ENCODE measurements at places on chromosomes 16 and 17. TPM values are rescaled to one million over a fixed set of nuclear protein-coding genes. Genes with fewer than 3 reads are reported as not detected.
A peak's percentile ranks its signal among the peaks of the same experiment; 100 is the strongest.

DNA sequence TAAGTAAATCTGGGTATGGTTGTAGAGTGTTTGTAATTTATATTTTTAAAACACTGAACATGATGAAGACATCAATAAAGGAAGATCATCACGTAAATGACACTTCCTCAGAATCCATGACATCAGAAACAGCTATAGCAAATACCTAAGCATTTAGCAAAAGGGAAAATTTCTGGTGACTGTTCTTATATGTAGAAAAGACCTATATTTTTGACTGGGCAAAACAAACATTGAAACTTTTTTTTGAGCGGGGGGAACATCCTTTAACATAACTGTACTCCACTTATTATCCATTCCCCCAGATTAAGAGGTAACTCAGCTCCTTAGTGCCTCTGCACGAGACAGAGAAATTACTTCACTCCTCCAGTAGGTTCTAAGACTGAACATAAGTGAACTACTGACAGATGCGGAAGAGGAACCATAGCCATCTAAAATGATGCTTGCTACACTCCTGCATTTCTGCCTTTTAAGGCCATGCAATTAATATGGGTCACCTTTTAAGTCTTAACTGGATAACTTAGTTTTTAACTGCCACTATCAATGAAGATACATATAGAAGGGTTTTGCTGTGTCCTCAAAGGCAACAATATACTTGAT lies 9.4 kb downstream of the CRYBA1 start:
- DNase-seq, result no peak

GRCh38 chr17:30000001-30000754 lies 58.7 kb downstream of the EFCAB5 start:
- DNase-seq, result no peak

SDR42E1 gene
- total RNA-seq, result not detected

TM4SF5 gene
- not detected for total RNA-seq

DNA sequence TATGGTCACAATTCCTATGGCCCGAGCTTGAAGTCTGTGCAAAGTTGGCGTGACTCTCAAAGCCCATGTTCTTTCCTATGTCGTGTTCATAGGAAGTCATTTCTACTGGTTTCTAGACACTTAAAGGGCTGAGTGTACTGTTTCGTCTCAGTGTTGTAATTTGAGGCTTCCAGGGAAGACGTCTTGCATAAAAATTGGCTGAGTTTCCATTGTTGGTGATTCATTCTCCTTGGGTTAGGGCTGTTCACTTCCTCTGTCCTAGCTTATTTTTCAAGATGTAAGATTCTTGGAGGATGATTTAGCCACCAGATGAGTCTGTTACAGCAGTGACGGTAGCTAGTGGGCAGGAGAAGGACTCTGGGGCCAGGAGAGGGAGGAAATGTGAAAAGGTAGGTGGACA lies 43.1 kb downstream of the PIK3R5 start:
- peak; percentile 99 for DNase-seq

GRCh38 chr16:2415085-2415484 lies 14.2 kb upstream of the CCNF start:
- no peak for DNase-seq

GRCh38 chr17:33948309-33948708 lies 306.8 kb upstream of the CCL2 start:
- DNase-seq, result no peak

- no peak for DNase-seq
Observed at GRCh38 chr16:87897521-87898505, 28.5 kb upstream of the SLC7A5 start.

GRCh38 chr17:48615047-48615962 lies at the start of gene HOXB8:
HOXB8 (minus strand) TSS chr17:48615292; CDS start chr17:48614704, 588 bp downstream.
- no peak for DNase-seq

SPDYE4 gene
- not detected for total RNA-seq

DNA sequence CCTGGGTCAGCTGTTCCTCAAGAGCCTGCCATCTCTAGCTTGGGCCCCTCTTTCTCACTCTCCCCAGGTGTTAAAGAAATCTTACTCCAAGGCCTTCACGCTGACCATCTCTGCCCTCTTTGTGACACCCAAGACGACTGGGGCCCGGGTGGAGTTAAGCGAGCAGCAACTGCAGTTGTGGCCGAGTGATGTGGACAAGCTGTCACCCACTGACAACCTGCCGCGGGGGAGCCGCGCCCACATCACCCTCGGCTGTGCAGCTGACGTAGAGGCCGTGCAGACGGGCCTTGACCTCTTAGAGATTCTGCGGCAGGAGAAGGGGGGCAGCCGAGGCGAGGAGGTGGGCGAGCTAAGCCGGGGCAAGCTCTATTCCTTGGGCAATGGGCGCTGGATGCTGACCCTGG lies 6.8 kb downstream of the CNP start:
- no peak for DNase-seq

- no peak for DNase-seq
Observed at GRCh38 chr17:82100502-82101298, 2.7 kb upstream of the FASN start.

- DNase-seq, result no peak
Observed at GRCh38 chr16:84323606-84324005, 28.9 kb downstream of the WFDC1 start.

DNA sequence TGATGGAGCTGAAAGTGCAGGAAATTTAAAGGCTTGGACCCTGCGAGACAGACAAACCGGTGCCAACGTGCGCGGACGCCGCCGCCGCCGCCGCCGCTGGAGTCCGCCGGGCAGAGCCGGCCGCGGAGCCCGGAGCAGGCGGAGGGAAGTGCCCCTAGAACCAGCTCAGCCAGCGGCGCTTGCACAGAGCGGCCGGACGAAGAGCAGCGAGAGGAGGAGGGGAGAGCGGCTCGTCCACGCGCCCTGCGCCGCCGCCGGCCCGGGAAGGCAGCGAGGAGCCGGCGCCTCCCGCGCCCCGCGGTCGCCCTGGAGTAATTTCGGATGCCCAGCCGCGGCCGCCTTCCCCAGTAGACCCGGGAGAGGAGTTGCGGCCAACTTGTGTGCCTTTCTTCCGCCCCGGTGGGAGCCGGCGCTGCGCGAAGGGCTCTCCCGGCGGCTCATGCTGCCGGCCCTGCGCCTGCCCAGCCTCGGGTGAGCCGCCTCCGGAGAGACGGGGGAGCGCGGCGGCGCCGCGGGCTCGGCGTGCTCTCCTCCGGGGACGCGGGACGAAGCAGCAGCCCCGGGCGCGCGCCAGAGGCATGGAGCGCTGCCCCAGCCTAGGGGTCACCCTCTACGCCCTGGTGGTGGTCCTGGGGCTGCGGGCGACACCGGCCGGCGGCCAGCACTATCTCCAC lies at the start of gene NOG:
TSS of gene NOG (plus strand) at position 54 of the 674 bp plus-strand sequence. CDS start at position 579, 525 bp downstream.
- peak; percentile 69 for DNase-seq

KRT38 gene
- total RNA-seq, result not detected

- no peak for DNase-seq
Observed at GRCh38 chr17:3542410-3543088, 15.1 kb downstream of the TRPV3 start.

GRCh38 chr17:7440113-7440833 lies 961 bp downstream of the FGF11 start:
- no peak for DNase-seq

All from astrocyte (in vitro differentiated cells and primary cell).